Skeletal muscle cell (primary cell): ENCODE measurements at places on chromosomes 7 and 10.
A peak's percentile ranks its signal among the peaks of the same experiment; 100 is the strongest.

DNA sequence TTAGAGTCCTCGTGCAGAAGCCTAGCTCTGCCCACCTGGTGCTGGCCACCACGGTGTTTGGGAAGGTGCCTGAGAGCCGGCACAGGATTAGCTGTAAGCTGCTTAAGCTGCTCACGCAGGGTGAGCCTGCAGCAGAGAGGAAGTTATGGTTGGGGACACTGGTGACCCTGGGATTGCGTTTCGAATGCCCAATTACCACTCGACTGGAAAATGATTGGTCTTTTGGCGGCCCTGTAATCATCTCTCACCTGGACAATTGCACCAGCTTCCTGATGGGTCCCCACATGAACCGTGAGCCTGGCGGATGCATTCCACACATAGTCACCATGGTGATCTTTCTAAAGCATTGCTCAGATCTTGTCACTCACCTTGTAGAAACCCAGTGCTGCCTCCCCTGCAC lies 442.3 kb upstream of the ZMIZ1 start:
- DNase-seq: no peak

GRCh38 chr10:21724687-21725367 lies 190.8 kb downstream of the MLLT10 start:
- peak; percentile 99 for DNase-seq

GRCh38 chr7:141544831-141545230 lies 6.4 kb upstream of the AGK start:
- DNase-seq: no peak

DNA sequence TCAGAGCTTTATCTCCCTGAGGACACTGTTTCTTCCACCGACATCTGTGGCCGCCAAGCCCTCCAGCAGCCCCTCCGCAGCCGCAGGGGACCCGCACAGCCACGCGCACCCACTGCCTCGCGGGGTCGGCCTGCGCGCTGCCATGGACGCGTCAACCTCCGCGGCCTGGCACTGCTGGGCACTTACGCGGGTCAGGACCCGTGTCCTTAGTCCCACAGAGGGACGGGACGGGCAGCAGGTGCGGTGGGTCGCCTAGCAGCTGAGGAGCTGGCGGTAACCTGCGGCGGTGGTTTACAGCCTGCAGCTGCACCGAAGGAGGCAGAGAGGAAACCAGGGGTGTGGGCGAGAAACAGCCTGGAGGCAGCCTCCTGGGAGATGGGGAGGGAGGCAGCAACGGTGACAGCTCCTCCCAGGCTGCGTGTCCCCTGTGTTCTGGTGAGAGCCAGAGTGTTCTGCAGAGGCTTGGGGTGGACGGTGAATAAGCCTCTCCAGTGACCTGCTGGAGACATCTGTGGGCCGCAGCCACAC lies 61.3 kb downstream of the SEC61G start:
- DNase-seq: no peak

GRCh38 chr7:106731646-106732444 lies 70.9 kb upstream of the CCDC71L start:
- no peak for DNase-seq

- DNase-seq: no peak
Measured at GRCh38 chr10:996031-996430, 7.8 kb downstream of the GTPBP4 start.

DNA sequence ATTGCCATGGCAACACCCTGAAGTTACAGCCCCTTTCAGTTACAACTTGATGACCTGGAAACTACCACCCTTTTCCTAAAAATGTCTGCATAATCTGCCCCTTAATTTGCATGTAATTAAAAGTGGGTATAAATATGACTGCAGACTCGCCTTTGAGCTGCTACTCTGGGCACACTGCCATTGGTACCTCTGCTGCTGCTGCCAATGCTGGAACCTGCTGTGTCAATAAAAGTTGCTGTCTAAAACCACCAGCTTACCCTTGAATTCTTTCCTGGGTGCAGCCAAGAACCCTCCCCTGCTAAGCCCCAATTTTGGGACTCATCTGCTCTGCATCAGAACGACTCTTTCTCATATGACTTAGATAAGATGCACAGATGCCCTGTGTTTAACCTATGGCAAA lies 10.2 kb upstream of the FRA10AC1 start:
- no peak for DNase-seq

GRCh38 chr7:93047514-93048099 lies 70.2 kb downstream of the SAMD9 start:
- no peak for DNase-seq

GRCh38 chr10:132653721-132654120 lies 116.1 kb downstream of the INPP5A start:
- no peak for DNase-seq

- no peak for DNase-seq
Measured at GRCh38 chr10:124324451-124324850, 94.3 kb downstream of the OAT start.

DNA sequence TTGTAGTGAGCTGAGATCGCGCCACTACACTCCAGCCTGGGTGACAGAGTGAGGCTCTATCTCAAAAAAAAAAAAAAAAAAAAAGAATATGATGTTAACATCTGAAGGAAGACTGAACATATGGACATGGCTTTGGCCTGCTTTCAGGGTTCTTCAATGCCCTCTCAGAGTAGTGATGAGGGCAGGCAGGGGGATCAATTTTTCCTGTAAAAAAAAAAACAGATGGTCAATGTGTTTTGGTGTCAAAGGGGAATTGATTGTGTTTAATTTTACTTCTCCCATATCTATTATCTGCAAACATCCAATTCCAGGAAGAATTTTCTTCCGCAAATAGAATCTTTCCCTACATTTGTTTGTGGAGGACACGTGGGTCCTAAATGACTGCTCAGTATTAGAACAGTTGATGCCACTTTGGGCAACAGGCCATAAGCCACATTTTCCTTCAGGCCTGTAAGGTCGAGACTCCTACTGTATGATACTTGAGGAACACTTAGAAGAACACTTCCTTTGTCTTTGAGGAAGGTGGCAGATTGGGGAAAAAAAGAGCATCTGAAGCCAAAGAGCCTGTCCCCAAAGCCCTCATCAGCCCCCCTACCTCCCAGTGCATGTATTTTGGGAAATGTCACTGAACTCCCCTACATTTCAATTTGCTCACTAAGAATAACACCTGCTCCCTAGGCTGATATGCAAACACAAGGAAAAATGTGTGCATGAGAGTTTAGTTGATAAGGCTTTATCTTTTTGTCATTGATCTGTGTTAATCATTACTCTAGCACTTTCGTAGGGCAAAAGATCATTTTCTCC lies 28.3 kb downstream of the MGAM2 start:
- DNase-seq: no peak

DNA sequence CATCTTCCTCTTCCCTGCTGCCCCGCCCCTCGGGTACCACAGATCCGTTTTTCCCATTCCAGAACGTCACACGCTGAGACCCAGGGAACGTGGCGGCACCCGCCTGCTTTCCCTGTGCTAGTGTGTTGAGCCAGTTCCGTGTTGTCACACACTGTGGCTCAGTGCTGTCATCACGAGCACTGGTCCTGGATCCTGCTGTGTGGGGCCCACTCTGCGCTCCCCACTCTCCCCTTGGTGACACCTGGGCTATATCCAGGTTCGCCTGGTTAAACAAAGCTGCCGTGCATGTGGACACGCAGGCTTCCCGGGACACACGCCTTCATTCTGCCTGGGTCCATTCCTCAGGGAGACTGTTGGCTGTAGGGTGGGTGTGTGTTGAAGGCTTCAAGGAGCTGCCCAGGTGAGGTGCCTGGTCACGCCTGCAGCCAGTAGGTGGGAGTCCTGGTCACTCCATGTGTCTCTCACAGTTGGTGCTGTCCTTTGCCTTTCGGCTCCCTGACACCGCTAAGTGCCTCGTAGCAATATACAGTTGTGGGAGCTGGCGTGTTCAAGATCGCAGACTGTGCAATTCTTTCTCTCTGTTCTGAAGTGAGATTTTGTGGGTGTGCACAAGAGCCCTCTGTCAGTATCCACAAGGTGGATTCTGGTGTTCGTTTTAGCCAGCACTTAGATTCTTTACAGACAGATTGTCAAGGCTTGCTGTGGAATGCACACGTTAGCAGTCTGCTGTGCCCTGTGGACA lies 88.6 kb downstream of the INPP5A start:
- no peak for DNase-seq

- DNase-seq: no peak
Measured at GRCh38 chr7:33981226-33981625, 75.9 kb downstream of the BMPER start.

DNA sequence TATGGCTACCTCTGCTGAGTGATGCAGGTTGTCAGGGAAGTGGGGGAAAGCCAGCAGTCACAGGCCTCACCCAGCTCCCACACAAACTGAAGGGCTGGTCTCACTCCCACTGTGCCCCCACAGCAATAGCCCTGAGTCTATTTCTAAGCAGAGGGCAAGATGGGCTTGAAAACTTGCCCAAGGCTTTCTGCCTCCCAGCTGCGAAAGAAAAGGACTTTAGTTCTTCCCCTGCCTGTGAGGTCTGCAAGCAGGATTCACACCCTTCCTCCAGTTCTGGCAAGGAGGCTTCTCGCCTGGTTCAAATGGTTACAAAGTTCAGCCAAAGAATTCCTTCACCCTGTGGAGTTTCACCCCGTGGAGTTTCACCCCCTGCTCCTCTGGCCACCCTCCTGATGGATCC lies 63.3 kb upstream of the PRLHR start:
- DNase-seq: no peak

DNA sequence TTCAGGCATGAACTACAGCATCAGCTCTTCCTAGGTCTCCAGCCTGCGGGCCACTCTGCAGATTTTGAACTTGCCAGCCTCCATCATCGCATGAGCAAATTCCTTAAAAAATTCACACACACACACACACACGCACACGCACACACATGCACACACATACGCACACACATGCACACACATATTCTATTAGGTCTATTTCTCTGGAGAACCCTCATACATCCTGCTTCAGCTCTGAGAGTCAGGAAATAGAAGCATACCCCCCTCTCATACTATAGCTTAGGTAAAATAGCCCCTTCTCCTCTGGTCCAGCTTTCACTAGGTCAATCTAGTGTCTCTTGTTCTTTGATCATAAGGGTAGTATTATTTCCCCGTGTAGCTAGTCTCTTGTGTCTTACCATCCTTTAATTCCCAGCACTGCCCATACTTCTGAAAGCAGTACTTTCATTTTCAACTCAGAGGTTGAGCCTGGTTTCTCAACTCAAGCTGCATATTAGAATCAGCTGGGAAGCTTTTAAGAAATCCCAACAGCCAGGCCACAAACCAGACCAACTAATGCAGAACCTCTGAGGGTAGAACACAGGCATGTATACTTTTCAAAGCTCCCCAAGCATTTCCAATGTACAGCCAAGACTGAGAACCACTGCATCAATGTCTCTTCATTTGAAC lies 30.9 kb upstream of the ITGB8 start:
- no peak for DNase-seq

GRCh38 chr10:16470747-16471146 lies 33.9 kb downstream of the PTER start:
- no peak for DNase-seq

- no peak for DNase-seq
Measured at GRCh38 chr7:40815022-40815421, 680.2 kb downstream of the SUGCT start.

DNA sequence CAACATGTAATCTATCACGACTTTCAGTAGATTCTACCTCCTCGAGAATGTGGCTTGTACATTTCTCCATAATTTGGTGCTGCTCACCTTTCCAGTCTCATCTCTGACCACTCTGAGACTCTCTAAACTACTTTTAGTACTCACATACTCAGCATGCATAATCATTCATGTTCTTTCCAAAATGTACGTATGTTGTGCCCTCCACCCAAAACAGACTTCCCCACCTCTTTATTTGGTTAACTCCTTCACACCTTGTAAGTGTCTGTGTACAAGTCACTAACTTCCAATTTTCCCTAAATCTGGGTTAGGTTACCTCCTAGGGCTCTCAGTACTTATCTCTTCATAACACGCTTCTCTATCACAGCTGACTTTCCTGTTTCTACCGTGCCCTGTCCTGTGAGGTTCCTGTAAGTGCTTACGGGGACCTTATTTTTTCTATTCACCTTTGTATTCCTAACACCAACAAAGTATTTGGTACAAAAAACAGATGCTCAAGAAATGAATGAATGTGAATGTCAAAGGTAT lies 186.2 kb upstream of the MKLN1 start:
- DNase-seq: no peak

- DNase-seq: no peak
Measured at GRCh38 chr7:143383642-143383957, 2.5 kb downstream of the ZYX start.

DNA sequence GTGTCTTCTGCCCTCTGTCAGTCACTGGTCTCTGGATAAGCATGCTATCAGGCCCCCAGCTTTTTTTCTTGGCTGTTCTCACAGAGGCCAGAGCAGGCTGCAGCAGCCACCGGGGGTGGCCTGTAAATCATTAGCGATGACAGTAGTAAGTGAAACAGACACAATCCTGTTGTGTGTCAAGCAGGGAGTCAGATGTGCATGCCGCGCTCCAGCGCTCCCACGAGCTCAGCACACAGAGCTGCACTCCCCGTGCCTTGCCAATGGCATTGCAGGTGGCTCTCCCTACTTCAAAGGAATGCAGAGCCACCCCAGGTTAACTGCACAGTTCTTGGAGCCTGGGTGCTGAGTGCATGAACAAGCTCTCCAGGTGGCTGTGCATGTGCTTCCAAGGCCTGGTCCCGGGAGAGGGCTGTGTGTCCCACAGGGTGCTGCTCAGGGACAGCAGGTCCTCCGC lies 226.1 kb downstream of the GLRX3 start:
- DNase-seq: no peak

DNA sequence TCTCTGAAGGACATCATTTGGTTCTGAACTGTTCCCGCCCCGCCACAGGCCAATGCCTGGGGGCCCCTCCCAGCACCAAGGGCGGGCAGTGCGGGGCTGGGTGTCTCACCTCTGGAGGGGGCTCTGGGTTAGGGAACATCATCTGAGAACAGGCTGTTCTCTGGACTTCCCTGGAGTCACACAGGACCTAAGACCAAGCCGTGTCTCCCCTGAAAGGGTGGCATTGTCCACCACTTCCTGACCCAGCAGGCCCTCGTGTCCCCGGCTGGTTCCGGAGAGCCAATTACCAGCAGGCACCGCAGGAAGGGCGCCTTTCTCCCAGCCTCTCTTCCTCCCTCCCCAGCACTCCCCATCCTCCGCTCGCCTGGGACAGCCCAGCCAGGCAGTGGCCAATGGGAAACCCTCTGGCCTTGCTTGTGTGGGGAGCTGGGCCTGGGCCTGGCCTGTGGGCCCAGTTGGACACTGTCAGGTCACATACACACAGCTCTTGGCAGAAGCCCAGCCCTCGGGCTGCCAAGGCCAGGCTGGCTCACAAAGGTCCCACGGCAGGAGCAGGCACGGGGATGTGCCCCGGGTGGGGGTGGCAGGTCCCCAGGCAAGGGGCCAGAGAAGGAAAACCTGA lies 119.5 kb downstream of the SPDYE5 start:
- no peak for DNase-seq

DNA sequence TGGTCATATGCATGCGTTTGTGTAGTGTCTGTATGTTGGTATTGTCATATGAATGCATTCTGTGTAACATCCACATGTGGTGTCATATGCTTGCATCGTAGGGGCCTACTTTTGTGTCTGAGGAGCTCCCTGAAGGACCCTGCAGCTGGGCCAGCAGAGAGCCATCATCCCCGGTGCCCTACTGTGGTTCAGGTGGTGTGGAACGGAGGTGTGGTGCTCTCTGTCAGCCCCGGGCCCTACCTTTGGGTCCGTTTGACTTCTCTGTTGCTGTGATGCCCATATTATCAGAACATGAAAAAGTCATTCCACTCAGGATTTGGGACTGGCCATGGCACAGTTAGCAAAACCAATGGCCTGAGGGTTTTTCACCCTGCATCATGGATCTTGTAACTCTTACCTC lies 217.9 kb downstream of the ADARB2 start:
- DNase-seq: no peak

GRCh38 chr10:28774051-28774995 lies 97.0 kb downstream of the BAMBI start:
- DNase-seq: no peak
